ENCODE measurements at places on chromosomes 3 and 15.

DNA sequence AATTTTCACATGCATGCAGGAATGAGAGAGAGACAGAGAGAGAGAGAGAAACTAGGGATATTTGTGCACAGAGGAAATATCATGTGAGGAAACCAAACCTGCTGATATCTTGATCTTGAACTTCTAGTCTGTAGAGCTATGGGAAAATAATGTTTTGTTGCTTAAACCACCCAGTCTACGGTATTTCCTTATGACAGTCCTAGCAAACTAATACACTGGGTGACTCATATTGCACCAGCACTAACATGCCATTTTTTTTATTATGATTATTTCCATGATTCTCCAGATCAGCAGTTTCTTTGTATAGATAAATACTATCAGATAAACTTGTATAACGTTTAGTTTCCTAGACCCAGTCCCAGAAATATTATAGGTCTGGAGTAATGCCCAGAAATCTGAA is 1259.0 kb downstream of the ZPLD1 start:
- no peak for DNase-seq

- DNase-seq = no peak
Observed at GRCh38 chr3:50470658-50471057, 32.8 kb downstream of the CACNA2D2 start.

DNA sequence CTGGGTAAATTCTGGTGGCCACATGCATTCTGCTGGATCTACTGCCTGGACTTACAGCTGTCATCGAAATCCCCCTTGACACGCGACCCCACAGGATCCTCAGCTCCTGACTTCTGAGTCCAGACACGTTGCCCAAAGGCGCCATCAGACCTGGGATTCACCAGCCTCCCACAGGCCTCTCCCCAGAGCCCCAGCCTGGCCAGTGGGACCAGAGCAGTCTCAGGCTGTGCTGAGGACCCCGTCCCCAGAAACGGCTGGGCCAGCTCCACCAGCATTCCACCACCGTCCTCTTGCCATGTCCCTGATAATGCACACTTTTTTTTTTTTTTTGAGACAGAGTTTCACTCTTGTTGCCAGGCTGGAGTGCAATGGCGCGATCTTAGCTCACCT is 166.1 kb downstream of the LRRK1 start:
- DNase-seq = no peak

DNA sequence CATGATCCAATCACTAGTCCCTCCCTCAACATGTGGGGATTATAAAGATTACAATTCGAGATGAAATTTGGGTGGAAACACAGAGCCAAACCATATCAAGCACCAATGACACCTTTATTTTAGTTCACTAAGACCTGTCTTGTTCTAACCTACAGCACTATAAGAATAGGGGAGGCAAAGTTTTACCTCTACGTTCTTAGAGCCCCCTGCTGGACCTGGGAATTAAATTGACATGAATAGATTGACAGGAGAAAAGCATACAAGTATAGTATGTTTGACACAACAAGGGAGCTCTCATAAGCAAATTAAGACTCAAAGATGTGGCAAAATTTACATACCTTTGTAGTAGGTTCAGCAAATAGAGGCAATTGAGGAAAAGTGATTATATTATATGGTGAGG is 974.4 kb upstream of the ALCAM start:
- no peak for DNase-seq

DNA sequence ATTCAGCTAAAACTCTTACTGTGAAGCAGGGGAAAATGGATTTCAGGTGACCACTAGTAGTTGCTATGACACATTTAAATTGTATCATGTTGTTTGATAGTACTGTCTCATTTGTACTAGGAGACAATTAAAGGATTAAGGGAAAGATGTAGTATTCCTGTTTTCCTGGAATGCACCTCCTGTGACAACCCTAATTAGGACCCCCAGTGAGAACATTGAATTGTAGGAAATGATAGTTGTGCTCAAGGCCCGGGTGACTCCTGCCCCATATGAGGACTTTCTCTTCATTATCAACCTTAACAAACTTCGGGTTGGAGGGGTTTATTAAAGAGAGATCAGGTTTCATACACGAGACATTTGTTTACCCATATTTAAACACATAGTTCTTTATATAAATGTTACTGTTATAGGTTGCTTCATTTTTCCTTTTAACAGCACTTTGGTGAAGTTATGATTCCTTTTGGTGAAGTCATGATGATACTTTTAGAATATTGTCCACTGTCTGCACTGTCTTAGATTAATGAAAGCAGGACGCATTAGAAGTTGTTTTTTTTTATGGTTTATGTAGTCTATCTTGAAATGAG is 392.6 kb upstream of the NAALADL2 start:
- DNase-seq = no peak

GRCh38 chr3:37228749-37229148 is 54.4 kb upstream of the LRRFIP2 start:
- DNase-seq = no peak

GRCh38 chr3:37072892-37073291 is 79.6 kb downstream of the MLH1 start:
- DNase-seq = no peak

GRCh38 chr15:29091666-29092065 is 178.0 kb downstream of the NSMCE3 start:
- DNase-seq = no peak

DNA sequence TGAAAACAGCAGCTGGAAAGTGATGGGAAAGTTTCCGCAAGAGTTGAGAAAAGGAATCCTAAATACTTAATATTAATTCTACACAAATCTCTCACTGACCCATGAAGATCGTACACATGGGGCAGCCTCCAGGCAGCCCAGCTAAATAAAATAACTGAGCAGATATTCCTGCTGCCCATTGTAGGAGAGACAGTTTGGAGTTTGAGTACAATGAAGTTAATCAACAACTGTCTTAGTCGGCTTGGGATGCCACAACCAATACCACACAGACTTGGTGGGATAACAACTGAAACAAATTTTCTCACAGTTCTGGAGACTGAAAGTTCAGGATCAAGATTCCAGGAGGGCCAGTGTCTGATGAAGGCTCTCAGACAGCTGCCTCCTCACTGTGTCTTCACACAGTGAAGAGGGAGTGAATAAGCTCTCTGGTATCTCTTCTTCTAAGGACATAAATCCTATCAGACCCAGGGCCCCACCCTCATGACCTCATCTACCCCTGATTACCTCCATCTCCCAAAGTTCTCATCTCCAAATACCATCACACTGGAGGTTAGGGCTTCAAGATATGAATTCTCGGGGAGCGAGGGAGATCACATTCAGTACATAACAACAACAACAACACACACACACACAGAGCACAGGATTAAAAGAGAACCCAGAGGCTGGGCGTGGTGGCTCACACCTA is 9.7 kb downstream of the TRPM7 start:
- DNase-seq = no peak

DNA sequence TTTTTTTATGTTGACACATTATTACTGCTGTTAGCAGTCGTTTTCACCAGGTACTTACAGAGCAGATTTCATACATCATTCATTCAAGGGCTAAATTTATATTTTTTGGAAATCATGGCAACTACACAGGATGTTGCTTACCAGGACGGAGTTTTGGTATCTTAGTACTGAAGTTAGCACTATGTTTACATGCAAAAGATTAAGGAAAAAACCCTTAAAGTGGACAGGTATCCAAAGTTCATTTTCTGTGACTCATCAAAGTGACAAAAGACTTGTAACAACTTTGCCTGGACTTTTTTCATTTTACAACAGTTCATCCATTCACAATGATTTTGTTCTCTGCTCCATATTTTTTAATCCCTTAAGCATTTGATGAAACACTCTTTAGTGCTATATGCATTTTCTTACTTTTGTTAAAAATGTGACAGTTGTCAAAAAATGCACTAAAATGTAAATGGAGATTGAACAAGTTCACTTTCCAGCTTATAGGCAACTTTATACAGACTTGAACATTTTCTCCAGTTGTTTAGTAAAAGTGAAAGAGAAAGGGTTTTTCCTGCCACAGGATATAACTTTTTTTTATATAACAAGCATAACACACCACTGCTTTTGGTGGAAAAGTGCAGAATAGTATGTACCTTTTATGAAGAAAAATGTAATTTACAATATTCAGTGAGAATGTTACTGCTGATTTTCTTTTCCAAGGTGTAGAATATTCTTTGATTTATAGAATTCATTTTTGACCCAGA is 104.1 kb downstream of the STT3B start:
- DNase-seq = no peak

DNA sequence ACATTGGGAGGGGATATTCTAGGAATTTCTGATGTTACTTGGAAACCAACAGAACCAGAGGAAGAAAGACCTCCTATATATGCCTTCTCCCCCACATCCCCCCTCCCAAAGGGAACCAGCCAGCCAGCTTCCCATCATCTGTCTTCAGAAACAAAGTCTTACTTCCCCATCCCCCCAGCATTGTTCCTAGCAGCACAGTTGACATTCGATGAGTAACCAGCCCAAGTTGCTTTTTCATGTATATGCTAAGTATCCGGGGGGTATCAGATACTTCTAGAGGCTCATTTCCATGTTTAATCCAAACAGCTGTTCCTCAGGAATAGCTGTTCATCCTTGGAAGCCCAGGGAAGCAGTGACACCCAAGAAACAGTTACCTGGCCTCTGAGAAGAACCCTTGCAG is 16.0 kb downstream of the RMDN3 start:
- DNase-seq = no peak

- no peak for DNase-seq
Observed at GRCh38 chr3:195893044-195893395, 15.3 kb downstream of the TNK2 start.

GRCh38 chr15:99306694-99307338 is 55.5 kb downstream of the LRRC28 start:
- no peak for DNase-seq

GRCh38 chr15:34266751-34267150 is 41.9 kb downstream of the EMC4 start:
- DNase-seq = no peak

DNA sequence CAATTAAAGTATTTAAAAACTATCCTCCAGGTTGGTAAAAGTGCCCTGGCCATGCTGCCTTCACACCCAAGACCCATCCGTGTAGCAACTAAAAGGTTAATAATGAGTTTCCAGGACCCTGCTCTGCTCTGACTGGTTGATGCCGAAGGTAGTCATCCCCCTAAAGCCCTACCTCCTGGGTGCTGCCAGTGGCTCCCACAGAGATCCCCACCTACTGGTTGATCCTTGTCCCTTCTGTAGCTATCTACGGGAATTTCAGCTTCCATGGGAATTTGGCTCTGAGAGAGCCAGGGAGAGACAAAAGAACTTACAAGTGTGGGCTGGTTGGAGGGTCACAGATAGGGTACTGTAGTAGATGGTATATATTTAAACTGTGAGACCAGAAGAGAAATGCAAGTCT is 110.6 kb upstream of the NANOGP8 start:
- no peak for DNase-seq

DNA sequence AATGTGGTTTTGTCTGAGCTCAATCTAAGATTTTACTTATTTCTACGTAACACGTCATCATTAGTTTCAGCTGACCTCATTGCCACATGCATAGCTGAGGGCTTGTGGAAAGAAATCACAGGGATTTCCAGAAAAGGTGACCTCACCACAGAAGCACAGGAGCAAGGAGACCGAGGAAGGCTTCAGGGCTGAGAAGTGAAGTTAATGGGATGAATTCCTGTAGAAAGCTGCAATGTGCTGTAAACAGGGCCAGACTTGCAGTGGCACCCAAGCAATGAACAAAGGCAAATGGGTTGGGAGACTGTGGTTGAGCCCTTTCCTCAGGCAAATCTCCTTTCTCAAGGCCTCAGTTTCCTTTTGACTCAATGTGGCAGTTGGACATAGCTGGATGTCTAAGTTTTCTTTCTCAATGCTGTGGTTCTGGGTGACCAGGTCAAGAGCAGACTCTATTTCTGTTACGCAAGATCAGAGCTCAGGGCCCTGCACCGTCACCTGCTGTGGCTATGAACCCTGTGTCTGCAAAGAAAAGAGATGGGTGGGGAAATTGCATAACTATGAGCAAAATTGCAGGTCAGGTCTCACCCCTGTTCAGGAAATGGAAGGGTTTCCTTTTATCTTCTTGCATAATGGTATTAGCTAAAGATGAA is 252.2 kb upstream of the TBL1XR1 start:
- no peak for DNase-seq

DNA sequence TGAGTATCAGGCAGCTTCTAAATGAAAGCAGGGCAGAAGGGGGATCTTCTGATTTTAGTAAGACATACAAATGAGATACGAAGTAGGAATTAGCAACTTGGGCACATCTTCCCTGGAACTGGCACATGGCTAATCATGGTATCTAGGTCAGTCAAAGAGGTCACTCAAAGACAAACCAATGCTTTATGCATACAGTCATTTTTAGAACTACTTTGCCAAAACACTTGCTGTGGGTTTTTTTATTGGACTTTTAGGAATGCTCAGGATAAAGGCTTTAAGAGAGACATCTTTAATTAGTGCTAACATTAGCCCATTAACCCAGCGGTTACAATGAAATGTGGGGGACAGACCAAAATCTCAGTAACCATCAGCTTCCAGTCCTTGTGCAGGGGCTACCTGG is 51.7 kb downstream of the GPR176 start:
- DNase-seq = no peak

GRCh38 chr15:71820127-71820526 is 9.8 kb downstream of the NR2E3 start:
- DNase-seq = no peak

DNA sequence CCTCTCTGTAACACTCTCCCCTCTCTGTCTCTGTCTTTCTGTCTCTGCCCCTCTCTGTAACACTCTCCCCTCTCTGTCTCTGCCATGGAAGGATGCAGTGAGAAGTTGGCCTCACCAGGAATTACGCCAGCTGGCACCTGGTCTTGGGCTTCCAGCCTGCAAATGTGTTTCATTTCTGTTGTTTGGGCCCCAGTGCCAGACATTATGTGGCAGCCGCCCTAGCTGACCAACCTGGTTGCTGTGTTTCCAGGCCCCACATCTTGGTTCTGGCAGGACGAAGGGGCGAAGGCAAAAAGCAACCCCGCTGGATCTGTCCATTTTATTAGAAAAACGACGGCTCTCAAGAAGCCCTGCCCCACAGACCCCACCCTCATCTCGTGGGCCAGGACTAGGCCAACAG is 5.2 kb upstream of the ZXDC start:
- no peak for DNase-seq

- no peak for DNase-seq
Observed at GRCh38 chr15:63169788-63170187, 12.5 kb upstream of the RPS27L start.

DNA sequence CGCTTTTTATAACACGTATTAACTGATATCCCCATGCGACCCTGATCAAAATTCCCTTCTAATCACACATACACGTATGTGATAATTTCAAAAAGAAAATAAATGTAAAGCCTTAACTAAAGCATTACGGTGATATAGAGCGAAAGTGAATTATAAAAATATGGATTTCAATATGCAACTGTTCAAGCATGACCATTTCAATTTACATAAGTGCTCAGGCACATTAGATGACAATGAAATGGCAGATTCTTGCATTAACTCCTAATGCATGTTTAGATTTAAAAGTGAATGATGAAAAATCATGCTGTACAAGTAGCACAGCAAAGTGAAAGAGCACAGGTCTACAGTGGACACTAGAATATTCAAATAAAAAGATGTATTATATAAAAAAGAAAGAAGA is 140.1 kb downstream of the MYLK start:
- no peak for DNase-seq

- no peak for DNase-seq
Observed at GRCh38 chr15:83695246-83695645, 41.3 kb downstream of the ADAMTSL3 start.
